GM12865 (cell line): ENCODE measurements at places on chromosomes 16 and 17.

DNA sequence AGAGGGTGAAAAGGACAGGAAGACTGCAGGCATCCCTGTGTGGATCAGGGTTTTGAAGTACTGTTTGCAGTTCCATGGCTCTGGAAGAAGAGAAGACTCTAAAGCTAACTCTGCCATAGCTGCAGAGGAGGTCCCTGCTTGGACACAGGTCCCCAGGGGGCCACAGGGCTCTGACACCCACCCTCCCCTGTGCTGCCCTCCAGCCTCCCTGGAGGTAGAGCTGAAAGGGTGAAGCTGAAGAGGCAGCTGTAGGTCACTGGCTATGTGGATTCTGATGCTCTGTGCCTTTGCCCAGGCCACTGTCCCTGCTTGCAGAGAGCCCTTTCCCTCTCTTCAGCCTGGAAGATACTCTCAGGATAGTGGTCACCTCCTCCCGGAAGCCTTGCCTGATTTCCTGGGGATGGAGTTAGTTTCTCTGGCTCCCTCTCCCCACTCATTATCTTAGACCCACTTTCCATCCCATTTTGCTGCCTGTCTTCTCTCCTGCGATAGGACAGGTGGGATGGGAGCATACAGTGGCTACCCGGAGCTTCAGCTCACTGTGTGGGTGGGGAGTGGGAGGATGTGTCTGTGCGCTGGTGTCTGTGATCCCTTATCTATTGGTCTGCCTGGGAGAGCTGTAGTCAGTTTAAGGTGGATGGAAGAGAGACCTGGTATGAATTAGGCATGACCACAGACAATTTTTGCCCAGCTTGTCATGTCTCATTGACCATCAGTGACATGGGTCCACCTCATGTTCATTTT, 89.8 kb upstream of the TMEM97 start:
- no peak for DNase-seq

DNA sequence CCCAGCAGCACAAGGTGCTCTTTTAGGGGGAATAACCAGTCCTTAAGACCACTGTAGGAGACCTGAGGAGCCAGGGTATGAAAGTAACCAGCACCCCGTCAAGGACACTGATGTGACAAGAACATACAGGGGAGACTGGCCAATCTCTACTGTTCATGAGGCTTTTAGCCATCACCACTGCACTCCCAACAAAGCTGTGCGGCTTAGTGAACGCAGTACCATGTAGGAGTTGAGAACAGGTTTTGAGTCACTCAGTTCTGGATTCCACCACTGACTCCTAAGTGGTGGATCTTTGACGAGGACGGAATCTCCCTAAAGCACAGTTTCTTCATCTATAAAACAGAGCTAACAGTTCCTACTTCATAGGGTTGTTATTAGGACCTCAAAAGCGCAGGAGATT, 26.8 kb downstream of the COG4 start:
- DNase-seq = peak; percentile 13

GRCh38 chr17:39357488-39357887, 43.9 kb downstream of the FBXL20 start:
- no peak for DNase-seq

DNA sequence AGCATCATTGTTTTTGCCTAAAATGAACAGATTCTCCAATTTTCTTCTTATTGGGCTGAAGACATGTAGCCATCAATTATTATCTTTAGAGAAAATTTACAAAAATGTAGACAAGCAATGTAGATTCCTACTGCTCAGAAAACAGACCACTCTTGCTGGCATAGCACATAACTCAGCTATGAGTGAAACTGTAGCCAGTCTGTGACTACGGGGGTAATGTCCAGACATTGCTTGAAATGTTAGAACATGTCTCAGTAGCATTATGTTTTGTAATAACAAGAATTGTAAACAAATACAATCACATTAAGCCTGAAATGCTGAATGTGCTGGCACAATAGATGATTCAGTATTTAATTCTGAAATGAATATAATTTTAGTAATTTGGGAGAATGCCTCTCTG, 265.7 kb upstream of the KCNJ16 start:
- no peak for DNase-seq

- DNase-seq = no peak
These were observed 83.9 kb upstream of the IRX5 start for GRCh38 chr16:54846766-54847165.

DNA sequence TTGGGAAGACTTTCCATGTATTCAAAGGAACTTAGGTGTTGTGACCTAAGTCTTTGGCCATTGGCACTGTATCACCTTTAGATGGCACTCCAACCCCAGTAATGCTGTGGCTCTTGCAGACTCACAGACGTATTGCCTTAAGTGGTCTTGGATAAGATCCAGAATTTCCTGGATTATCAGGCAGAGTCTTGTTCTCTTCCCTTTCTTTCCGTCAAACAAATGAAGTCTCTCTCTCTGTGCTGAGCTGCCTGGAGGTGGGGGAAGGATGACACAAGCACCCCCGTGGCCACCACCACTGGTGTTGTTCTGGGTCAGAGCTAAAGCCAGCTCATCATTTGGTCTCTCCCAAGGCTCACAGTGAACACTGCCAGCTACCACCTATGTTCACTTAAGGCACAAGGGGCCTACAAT, 789.9 kb upstream of the KIF2B start:
- peak; percentile 0 for DNase-seq

DNA sequence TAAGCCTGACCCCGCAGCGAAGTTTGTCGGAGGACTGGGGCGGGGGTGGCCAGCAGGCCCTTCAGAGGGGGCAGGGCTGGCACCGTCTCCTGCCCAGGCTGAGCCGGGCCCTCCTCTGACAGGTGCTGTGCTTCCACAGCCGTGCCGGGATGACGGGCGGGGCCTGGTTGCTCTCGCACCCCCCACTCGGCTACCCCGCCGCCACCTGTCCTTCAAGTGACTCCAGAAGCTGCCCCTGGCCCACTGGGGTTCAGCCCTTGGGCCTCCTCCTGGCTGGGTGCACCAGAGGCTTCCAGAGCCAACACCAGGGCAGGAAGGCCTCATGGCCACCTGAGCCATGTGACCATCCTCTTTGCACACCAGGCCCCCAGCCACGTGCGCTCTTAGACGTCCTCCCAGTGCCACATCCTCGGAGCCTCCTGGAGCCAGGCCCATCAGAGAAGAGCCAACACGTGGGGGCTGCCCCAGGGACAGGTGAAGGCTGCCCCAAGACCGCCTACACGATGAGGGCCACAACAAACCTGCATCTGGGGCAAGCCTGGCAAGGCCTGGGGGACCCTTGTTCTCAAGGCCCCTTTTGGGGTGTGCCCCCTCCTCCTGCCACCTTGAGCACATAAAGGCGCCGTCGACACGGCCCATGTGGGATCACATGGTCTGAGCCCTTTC, 7.2 kb downstream of the PDIA2 start:
- no peak for DNase-seq

GRCh38 chr17:46841561-46842379, 9.6 kb upstream of the WNT9B start:
- no peak for DNase-seq

DNA sequence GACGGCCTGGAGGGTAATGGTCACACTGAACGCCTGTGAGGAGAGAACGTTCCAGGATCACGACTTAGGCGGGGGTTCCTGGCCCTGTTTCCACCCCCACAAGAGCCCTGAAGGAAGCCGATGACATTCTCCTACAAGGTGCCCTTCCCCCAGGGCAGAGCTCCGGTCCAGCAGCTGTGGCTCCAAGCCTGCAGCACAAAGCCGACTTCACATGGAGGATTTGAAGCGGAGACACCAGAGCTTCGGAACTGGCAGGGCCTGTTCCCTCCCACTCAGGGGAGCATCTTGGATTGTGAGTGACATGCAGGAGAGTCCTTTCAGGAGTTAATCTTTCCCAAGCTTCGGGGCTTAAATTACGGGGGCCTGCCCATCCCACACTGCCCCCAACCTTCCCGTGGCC, 5.0 kb downstream of the FADS6 start:
- no peak for DNase-seq

DNA sequence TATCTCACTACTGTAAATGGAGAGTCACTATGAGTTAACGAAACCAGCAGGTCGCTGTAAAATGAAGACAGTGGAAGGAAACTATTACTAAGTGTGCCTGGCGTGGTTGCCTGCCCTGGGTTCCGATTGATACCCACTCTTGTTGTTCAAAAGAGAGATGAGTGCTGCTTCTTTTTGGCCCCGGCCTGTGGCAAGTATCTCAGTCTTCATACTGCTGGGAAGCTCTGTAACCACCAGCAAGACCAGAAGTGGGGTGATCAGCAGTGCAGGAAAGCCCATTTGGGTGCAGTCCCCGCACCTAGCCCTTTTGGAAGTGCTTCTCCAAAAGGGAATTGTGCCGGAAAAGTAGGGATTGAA, 104.5 kb downstream of the SNX29 start:
- no peak for DNase-seq

GRCh38 chr17:78226759-78227454, 4.5 kb upstream of the TMEM235 start:
- DNase-seq = no peak

DNA sequence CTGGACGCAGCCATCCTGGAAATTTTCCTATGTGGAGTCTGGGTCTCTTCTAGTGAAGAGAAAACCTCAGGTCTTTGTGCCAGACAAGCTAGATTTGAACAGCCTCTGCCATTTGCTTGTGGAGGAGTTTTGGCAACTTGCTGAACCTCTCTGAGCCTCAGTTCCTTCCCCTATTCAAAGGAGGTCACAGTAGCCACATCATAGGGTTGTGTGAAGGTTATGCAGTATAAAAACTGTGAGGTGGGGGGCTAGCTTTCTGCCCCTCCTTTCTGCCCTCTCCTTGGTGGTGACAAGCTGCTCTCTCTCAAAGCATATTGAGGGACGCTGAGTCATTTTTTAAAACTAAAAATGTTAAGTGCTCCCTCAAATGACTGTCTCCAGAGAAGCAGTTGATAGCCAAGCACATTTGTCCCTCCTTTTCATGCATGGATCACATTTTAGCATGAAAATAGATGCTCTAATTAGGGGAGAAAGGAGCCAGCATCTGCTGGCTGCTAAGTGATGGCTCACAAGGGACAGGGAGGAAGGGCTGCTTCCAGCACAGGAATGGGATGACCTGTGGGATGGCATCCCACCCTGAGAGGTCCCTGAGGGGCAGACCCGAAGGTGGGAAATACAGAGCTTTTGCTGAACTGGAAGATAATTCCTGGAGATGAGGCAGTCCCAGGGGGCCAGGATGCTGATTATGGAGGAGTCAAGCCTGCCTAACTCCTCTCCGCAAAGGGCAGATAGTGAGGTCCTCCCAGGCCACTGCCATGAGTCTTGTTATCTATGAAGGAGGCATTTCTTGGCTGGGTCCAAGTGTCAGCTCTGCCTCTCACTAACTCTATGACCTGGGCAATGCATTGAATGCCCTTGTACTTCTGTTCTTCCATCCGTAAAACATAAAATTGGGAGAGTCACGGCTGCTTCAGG, 218.8 kb downstream of the RAB11FIP4 start:
- DNase-seq = no peak

- DNase-seq = no peak
These were observed 2.0 kb downstream of the CD300LB start for GRCh38 chr17:74529243-74529642.

GRCh38 chr16:78476615-78477014, 377.2 kb downstream of the WWOX start:
- no peak for DNase-seq

DNA sequence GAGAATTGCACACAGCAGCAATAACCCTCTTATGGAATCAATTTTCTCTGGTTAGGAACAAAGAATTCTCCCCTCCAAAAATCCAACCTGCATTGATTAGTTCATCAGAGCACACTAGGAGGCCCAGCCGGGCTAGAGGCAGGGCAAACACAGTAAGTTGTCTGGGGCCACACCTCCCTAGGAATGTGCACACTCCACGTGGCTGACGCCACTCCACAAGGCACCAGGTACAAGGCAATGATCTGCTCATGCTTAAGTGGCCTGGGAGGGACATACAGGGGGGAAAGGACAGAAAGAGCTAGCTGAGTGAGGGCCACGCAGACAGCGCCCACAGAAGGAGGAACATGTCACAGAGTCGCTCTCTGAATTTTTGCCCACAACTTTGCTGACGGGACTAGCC, 107.6 kb downstream of the SLC39A11 start:
- no peak for DNase-seq

- DNase-seq = no peak
These were observed 16.1 kb downstream of the KATNB1 start for GRCh38 chr16:57751539-57752202.

DNA sequence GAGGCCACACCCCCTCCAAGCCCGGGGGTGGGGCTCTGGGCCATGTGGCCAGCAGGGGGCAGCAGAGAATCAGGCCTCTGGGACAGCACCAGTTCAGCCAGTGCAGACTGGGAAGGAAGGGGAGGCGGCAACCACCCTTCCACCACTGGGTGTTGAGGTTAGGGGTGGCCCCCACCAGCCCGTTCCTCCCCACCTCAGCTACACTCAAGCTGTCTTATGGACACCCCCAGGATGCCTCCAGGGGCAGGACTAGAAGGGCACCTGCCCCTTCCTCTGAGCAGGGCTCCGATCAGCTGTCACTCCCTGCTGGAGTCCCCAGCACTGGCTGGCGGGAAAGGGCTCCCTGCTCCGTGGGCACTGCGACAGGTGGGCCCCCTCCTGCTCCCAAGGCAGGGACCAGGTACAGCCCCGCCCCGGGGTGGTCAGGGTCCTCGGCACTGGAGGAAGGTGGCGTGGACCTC, 21.8 kb downstream of the KATNB1 start:
- DNase-seq = peak; percentile 83

- DNase-seq = no peak
These were observed 5.6 kb upstream of the ST3GAL2 start for GRCh38 chr16:70444249-70445063.
